CD8-positive, alpha-beta T cell (primary cell): ENCODE measurements at places on chromosomes 11 and 22.

DNA sequence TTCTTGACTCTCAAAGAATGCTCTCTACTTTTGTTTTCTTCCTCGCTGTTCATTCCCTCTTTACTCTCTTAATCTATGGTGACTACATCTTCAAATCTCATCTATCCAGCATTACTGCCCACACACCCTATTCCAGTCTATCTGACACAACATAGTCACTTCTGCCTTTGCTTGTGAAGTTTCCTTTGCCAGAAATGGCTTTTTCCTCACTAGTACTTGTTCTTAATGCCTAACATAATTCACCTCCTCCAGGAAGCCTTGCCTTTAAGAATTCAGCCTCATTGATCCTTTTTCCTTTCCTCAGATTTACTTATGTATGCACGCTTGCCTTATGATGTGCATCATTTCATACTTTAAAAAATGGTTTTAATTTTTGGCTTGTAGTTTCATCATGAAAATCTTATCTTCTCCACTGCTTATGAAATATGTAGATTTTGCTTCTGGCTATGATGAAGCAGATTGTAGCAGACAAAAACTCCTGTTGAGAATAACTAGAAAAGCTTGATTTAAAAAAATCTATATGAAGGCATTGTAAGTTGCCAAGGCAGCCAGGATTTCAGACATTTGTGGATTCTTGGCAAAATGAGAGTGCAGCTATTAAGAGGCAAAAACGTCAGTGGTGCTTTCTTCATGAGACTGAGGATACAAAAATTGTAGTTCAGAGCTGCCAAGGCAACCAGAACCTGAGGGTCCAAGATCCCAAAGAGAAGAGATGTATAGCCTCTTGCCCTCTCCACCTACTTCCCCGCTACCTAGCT, 31.8 kb downstream of the RNF169 start:
- no peak for DNase-seq

DNA sequence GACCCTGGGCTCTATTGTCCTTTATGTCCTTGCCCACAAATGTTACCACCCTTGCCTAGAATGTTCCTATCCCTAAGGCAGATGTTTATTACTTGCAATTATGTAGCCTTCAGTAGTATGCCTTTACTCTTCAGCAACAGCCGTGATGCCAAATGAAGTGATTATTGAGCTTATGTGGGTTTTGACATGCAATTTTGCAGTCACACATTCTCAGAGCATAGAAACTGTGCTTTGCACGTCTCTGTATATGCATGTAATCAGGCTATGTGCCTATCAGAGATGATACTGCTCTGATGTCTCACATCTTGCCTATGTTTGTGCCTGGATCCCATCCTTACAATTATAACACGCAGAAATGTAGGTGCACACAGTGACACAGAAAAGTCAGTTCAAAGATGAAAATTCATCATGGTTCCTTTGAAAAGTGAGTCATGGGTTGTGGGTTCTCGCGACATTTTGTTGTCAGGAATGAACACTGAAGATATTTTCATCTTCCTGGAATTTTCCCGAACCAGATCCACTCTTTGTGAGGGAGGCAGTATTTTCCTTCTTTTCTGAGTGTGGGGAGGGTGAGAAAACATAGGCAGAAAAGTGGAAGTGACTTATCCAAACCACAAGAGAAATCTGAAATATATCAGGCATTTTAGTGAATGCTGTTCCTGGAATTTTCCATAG, 81.1 kb downstream of the BMAL1 start:
- no peak for DNase-seq

GRCh38 chr11:75275581-75275980, 35.0 kb downstream of the TPBGL start:
- DNase-seq: peak; percentile 76

GRCh38 chr11:121059605-121060004, 35.7 kb downstream of the TBCEL start:
- no peak for DNase-seq

GRCh38 chr11:30328681-30329080, 5.8 kb downstream of the ARL14EP start:
- no peak for DNase-seq

GRCh38 chr11:81907996-81908395, 825.7 kb downstream of the FAM181B start:
- DNase-seq: no peak

- DNase-seq: no peak
Observed at GRCh38 chr11:34825315-34825669, 90.9 kb downstream of the APIP start.

- no peak for DNase-seq
Observed at GRCh38 chr11:83259559-83259958, 26.6 kb downstream of the CCDC90B start.

DNA sequence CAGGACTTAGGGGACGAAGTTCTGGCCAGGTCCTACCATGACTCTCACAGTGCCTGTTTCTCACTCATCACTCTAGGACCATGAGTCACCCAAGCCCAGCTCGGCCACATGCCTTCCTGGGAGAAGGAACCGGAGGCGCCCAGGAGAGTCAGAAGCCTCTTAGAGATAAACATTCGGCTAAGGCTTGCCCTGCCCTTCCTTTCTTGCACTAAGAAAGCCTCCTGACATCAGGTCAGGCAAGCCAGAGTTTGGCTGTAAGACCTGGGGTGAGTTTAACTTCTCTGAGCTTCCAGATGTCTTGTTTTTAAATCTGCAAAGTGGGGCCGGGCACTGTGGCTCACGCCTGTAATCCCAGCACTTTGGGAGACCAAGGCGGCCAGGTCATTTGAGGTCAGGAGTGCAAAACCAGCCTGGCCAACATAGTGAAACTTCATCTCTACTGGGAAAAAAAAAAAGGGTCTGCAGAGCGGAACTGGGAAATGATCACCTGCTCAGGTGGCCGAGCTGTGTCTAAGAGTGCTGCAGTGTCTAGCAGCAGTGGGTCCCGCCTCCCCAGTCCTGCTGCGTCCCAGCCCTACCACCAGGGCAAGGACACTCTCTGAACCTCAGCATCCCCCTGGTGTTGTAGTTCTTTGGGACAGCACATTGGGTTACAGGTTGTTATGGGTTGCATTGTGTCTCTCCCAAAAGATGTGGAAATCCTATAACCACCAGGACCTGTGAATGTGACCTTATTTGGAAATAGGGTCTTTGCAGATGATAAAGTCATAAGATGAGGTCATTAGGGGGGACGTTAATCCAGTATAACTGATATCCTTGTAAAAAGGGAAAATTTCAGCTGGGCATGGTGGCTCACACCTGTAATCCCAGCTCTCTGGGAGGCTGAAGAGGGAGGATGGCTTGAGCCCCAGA, 1.8 kb upstream of the CARS1 start:
- DNase-seq: no peak

GRCh38 chr22:50696799-50697561, 24.4 kb downstream of the SHANK3 start:
- DNase-seq: no peak

GRCh38 chr11:123051634-123052033, 10.3 kb downstream of the HSPA8 start:
- DNase-seq: no peak

- DNase-seq: no peak
Observed at GRCh38 chr11:112367461-112367860, 106.8 kb upstream of the PLET1 start.

- no peak for DNase-seq
Observed at GRCh38 chr22:33162196-33162595, 104.0 kb upstream of the SYN3 start.
